ENCODE measurements at places on chromosomes 6 and 20.

DNA sequence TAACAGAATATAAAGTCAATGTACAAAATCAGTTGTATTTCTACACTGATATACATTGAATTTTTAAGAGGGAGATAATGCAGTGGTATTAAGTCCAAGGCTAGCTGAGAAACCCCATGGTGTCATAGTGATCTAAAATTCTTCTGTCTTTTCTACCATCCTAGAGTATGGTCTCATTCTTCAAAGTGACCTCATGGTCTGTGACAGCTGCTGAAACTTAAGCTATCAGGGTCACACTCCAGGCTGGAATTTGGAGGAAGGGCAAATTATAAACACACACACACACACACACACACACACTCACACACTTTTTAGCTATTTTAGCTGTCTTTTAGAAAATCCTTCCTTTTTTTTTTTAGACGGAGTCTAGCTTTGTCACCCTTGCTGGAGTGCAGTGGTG is 47.3 kb upstream of the DYNLRB1 start:
- DNase-seq = no peak

DNA sequence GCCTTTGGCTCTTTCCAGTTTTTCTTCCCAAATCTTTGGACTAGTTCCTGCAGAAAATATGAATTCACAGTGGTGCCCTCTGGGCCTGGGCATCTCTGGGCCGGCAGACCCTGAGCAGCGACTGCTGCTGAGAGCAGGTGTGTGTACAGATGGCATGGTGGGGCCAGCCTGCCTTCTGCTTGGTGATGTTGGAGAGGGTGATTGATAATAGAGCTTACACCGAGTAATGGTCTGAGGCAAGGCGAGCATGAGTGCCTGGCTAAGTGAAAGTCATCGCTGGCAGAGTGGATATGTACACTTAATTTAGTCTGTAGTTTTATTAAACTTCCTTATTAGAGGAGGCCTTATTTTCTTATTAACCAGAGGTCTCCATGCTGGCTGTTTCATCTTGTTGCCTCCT is 156.9 kb downstream of the CDKAL1 start:
- DNase-seq = no peak

DNA sequence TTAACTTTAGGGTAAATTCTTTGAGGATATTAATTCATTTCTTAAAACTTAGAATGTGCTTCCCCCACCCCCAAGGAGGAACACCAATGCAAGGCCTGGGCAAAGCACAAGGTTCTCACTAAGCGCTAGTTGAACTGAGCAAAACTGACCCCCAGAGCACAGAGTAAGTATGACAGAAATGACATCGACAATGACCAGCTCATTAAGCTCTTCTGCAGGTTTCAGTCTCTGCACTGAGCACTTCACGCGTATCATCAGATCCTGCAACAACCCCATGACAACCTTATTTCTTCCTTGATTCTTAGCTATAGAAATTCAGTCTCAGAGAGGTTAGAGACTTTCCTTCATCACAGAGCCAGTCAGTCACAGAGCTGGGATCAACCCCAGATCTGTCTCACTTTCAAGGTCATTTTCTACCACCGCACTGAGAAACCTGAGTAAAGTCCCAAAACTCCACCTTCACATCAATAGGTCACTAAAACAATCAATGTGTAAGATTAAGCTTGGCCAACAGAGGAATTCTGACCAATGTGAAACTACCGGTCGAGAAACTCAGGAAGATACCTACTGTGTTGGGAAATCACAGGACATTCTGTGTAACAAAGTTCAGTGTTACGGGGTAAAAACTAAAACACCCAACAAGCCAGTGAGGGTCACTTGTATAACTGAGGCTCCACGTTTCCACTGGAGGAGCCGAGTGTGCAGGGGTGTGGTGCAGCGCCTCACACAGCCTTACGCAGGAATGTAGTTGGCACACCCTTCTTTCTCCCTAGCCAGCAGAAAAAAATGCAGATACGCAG is 129.0 kb upstream of the FOXQ1 start:
- no peak for DNase-seq

GRCh38 chr20:49976542-49976941 is 6.2 kb upstream of the SNAI1 start:
- no peak for DNase-seq

GRCh38 chr20:44467289-44467883 is 8.3 kb upstream of the TTPAL start:
- DNase-seq = no peak

- no peak for DNase-seq
Observed at GRCh38 chr6:157036245-157036711, 259.1 kb downstream of the ARID1B start.

DNA sequence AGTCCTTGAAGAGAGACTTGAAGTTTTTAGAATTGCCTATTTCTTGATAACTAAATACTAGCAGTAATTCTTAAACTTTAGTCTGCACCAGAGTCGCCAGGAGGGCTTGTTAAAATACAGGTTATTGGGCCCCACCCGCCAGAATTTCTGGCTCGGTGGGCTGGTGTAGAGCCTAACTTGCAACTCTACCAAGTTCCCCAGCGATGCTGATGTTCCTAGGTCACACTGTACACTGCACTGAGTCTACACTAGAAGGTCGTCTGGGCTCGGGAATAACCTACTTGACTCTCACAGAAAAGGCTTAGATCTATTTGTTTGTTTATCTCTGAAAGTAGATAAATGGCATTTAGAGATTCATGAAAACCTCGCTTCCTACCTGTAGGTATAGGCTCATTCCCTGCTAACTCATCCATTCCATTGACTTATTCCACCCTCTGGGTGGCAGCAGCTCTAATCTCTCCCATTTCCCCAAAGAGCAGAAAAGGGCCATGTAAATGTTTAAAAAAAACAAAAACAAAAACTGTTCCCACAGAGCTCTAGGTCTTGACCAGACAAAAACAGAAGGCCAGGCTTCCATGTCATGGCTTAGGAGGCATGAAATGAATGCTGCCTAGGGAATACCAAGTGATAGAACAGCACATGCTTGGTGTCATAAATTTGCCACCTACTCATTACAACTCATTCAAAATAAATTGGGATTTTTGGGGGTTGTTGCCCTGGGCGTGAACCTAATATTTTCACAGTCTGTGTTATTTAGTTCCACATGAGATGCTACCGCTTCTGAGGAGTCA is 292.1 kb downstream of the ADGB start:
- no peak for DNase-seq

DNA sequence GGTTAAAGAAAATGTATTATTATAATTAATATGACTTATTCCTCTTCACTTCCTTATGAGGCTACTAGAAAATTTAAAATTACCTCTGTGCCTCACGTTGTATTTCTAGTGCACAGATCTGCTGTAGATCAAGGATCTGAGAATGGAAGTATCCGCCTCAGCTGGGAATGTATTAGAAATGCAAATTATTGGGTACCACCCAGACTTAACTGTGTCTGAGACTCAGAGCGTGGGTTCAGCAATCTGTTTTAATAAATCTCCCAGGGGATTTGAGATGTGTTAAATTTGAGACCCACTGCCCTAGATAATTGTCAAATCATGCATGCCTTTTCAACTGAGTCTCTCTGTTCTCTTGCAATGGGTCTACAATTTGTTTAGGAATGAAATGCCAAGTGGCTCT is 658.0 kb upstream of the NOX3 start:
- no peak for DNase-seq

DNA sequence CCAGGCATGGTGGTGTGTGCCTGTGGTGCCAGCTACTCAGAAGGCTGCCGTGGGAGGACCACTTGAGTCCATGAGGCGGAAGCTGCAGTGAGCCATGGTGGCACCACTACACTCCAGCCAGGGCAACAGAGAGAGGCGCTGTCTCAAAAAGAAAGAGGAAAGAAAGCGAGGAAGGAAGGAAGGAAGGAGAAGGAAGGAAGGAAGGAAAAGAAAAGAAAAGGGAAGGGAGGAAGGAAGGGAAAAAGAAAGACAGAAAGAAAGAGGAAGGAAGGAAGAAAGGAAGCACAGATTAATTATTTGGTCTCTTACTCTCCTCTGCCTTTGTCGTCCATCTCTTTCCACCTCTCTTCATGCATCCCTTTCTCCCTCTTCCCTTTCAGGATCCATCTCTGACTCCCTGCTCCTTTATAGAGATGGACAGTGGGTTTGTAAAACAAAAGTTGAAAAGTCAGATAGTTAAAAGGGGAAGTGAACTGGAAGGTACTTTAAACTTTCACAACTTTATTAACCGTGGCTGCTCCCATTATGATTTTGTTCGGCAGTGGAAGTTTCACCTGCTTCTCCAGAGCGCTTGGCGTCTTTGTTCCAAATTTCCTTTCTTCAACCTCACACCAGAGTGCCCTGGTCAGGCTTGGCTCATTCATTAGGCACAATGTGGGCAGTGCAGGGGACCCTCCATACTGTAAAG is 1.5 kb downstream of the HLA-DQA1 start:
- DNase-seq = peak; percentile 47

GRCh38 chr20:33704197-33704924 is 15.7 kb downstream of the PXMP4 start:
- DNase-seq = no peak

GRCh38 chr6:123214433-123214832 is 218.4 kb downstream of the CLVS2 start:
- no peak for DNase-seq

Data from Karpas-422 (cell line).